ENCODE measurements at places on chromosomes 6 and 20. TPM values are rescaled to one million over a fixed set of nuclear protein-coding genes. Genes with fewer than 3 reads are reported as not detected.

RIPPLY2 gene
- not detected for total RNA-seq

BPIFA1 gene
- total RNA-seq, result not detected

PAX1 gene
- total RNA-seq, result under 0.01 TPM

L3MBTL3 gene
- 6.5 TPM for total RNA-seq

SEL1L2 gene
- total RNA-seq, result not detected

CDC40 gene
- 15.9 TPM for total RNA-seq

KIF25 gene
- not detected for total RNA-seq

MCCD1 gene
- not detected for total RNA-seq

SCRT2 gene
- total RNA-seq, result not detected

SASH1 gene
- 0.27 TPM for total RNA-seq

GTSF1L gene
- not detected for total RNA-seq

POPDC3 gene
- not detected for total RNA-seq

FRK gene
- under 0.01 TPM for total RNA-seq

PARD6B gene
- total RNA-seq, result 1.1 TPM

PI3 gene
- total RNA-seq, result not detected

TRAPPC3L gene
- total RNA-seq, result not detected

ENPP4 gene
- 6.2 TPM for total RNA-seq

LINC00237 gene
- total RNA-seq, result not detected

CDH4 gene
- total RNA-seq, result 8.6 TPM

NELFCD gene
- total RNA-seq, result 54.9 TPM

HLA-DQA1 gene
- total RNA-seq, result 1.6 TPM

PGBD1 gene
- total RNA-seq, result 4.6 TPM

SLC52A3 gene
- total RNA-seq, result 2.2 TPM

ZKSCAN3 gene
- 6.2 TPM for total RNA-seq

DEFB124 gene
- total RNA-seq, result not detected

GINM1 gene
- total RNA-seq, result 10.0 TPM

GGTLC1 gene
- not detected for total RNA-seq

TUBB1 gene
- total RNA-seq, result 4.0 TPM

Data from hematopoietic multipotent progenitor cell (in vitro differentiated cells).